NCI-H2029 treated with DMSO at 0.1 percent for 48 hours (cell line): ENCODE measurements at places on chromosomes 13 and 19.
A peak's percentile ranks its signal among the peaks of the same experiment; 100 is the strongest.

DNA sequence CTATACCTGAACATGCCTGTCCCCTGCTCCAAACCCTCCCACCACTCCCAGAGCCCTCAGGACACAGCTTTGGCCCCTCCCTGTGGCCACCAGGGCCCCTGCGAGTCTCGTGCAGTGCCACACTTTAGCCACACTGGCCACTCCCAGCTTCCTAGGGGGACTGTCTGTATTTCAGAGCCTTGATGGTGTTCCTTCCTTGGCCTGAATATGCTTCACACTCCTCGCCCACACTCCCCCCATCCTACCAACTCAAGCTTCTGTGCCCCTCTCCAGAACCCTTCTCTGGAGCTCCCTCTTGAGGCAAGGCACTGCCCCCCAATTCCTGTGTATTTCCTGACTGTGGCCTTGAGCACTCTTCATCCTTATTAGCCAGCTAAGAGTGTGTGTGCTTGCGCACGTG, 80.2 kb downstream of the DPF1 start:
- DNase-seq, result no peak

- no peak for DNase-seq
Measured at GRCh38 chr19:39380521-39381502, 10.1 kb downstream of the PAF1 start.

DNA sequence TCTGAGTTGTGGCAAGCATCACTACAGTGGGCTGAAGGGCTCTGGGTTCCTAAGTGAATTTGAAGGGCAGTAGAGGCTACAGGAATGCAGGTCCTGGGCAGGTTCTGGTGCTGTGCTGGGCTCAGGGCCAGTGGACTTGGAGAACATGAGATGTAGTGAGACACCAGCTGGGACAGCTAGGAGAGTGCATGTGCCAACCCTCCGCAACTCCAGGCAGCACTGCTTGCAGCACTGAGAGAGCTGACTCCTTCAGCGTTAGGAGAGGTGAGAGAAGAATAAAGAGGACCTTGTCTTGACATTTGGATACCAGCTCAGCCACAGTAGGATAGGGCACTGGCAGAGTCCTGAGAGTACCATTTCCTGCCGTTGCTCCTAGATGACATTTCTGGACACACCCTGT, 739.9 kb upstream of the PRR20A start:
- no peak for DNase-seq

DNA sequence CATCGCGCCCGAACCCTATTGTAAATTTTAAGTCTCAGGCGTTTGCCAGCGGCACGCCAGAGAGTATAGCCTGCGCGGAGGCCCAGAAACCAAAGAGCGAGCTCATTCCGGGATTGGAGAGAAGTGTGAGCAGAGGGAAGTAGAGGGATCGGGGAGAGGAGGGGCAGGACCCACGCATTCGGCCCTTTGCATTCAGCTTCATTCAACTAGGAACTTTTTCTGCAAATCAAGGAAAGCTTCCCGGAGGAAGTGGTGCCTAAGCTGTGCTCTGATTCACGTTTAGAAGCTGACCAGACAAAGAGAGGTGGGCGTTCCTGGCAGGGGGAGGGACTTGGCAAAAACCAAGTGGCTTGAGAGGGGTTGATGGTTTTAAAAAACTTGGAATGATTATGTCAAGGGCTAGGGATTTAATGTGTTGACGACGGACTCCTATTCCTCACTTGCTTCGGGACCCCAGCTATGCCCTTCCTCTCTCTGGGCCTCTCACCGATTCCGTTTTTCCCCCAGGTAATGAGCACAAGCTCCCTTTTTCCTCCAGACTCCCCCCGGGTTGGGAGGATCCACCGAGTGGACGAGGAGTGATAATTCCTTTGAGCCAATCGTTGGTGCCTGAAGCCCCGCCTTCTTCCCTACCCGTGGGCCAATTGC, 811 bp upstream of the PRMT1 start:
- peak; percentile 95 for DNase-seq

DNA sequence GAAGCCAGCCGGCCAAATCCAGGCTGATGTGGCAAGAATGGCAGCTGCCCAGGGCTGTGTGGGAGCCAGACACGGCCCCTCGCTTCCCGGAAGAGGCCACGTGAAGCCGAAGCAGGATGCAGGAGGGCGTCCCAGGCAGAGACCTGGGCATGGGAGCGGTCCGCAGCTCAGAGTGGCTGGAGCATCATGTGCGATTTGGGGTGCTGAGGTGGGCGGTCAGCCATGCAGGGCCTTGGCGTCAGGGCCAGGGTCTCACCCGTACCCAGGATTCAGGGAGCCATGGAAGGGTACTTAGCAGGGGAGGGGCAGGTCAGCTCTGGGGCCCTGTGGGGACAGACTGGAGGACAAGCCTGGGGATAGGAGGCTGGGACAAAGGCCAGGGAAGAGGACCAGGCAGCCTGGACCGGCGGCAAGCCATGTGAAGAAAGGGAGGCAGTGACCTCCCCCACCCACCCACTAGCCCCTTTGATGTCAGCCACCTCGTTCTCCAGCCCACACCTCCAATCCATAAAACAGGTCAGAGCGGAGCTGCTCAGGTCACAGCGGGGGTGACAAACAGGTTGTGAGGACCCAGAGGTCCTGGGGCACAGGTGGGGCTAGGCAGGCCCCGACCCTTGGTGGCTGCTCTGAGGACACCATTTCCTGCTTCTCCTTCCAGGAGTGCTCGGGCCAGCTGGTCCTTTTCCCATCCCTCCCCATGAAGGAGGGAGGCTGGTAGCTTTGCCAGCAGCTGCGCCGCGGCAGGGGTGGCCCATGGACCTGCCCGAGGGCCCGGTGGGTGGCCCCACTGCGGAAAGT, 2.3 kb downstream of the KASH5 start:
- no peak for DNase-seq

DNA sequence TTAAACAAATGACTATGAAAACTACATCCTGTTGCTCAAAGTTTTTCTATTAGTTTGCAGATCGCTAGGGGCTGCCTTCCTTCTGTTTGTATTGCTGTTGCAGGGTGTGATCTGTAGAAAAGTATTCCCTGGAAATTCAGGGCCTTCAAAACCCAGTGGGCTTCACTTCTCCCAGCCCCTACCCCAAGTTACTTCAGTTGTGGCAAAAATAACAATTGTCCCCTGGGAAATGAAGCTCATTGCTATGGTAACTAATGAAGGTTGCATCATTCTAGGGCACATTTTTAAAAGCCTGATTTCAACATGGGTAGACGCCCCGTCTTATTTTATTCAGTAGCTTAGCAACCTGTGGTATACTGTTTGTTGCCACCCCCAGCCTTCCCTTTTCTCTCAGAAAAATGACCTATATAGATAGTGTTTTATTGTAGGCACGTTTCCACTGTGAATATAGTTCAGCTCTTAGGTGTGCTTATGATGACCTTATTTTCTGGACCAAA, 60.9 kb downstream of the WDFY2 start:
- no peak for DNase-seq

- DNase-seq, result peak; percentile 10
Measured at GRCh38 chr19:32675720-32676185, at the start of gene RGS9BP. Gene RGS9BP, plus strand, starts transcription at chr19:32675848. Its CDS starts 416 bp downstream, at chr19:32676264.

GRCh38 chr19:40718774-40719391, 2.0 kb downstream of the ITPKC start:
- DNase-seq, result peak; percentile 21

DNA sequence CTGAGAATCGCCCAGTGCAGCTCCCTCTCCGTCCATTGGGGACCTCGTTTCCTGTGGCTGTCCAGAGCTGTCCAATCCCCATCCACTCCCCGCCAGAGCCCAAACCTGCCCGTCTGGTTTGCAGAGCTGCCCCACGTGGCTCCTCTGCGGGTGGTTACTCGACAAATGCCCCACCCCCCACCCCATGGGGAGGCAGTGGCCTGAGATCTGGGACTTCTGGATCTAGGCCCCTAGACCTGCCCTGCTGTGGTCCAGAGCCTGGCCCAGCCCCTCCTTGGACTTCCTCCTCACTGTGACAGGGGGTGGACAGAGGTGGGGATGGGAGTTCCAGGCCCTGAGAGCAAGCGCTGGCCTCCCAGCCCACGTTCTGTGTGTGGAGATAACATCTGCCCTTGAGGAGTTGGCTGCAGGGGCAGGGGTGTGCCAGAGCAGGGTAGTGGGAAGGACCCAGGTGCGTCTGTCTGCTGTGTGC, 29.1 kb downstream of the PAK4 start:
- DNase-seq, result no peak

DNA sequence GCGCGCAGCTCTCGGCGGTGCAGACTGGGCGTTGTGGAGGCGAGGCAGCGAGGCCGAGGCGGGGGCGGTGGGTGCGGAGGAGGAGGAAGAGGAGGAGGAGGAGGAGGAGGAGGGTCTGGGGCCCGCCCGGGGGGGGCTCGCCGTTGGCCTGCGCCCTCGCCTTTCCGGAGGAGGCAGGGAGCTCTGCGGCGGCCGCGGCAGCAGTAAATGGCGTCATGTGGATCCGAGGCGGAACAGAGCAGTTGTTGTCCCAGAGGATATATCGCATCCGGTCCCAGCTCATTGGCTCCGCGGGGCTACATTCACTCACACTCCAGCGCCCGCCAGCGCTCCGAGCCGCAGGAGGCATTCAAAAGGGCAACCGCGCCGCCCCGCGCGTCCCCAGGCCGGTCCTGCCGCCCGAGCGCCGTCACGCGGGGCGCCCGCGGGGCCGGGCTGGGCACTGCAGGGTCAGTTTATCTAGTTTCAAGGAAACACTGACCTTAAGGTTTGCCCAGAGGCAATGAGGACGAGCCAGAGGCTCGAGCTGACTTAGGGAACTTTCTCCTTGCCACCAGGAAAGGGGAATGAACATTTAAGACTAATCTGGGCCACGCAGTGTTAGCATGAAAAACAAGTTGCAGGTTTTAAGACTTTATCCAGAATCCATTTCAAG, at the start of gene SPRY2:
TSS of gene SPRY2 (minus strand) at position 26 of the 655 bp plus-strand sequence. CDS start 3,421 bp downstream, outside the sequence.
- no peak for DNase-seq

DNA sequence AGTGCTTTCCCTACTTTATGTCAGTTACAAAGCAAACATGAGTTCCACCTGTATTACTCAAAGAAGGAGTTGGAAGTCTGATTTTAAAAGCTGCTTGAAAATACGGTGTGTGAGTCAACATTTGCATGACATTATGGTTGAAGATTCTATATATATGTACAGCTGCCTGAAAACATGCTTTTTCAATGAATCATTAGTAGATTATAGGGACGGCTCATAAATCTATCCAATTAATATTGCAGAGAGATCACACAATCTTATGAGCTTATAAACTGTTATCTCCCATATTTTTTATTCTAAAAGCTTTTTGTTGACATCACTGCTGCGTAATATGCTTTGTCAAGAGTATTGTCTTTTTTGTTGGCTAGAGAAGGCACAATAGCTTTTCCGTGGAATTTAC, 873.8 kb downstream of the SLITRK6 start:
- DNase-seq, result no peak

- DNase-seq, result no peak
Measured at GRCh38 chr13:40285634-40286033, 380.8 kb downstream of the FOXO1 start.

DNA sequence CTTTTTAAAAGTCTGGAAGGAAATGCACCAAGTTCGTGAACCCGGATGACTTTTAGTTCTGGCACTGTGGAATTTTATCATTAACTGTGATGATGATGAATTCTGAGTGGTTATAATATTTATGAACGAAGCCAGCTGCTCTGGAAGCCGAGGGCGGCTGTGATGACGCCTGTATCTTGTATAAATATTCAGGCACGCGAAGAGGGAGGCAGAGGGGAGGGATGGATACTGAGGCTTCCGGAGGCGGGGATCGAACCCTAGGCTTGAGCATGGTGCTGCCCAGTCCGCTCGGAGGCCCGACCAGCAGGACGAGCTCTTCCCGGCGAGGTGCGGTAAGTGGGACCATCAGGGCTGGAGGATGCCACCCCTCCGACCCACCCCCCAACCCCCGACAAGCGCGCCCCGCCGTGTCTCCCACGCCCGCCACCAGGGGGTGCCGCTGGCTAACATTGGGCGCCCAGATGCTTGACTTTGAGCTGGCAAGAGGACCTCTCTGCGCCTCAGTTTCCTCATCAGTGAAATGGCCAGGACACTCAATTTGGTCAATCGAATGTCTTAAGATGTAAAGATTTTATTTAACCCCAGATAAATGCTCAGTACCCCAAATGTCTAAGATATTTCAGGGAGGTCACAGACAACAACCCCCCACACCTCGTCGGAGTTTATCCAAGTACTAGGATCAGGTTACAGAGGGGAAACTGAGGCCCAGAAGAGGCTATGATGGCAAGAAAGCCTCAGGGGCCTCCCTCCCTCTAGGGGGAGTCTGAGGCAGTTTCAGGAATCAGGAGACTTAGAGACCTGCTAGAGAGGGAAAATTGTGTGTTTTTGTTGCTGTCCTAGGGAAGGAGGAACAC, 4.5 kb upstream of the RAB3A start:
- DNase-seq, result no peak

DNA sequence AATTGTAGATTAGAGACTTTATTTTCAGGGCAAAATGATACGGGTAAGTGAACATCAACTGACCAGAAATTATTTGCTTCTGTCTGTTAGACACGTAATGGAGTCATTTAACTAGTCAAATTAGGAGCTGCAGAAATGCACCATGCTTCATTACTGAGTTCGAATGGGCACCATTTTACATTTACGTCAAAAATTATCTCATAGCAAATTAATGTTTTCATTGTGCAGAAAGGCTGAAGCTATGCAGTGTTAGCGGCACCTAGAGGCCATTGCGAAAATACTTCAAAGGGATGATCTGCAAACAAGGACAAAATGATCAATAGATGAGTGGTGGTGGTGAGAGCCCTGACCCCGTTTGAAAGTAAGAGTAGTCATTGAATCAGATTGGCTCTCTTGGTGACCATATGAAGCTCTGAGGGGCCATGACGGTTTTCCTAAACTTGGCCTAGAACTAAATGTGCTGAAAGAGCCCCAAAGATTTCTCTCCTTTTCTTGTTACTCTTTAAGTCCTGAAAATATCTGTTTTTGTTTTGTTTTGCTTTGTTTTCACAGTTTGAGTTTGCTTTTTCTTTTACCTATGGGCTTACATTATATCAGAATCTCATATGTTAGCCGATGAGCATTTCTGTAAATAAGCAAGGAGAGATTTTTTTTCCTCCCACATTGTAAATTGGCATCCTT, 277.9 kb downstream of the ZNF536 start:
- peak; percentile 14 for DNase-seq

GRCh38 chr13:40026174-40026585, 370.7 kb downstream of the COG6 start:
- DNase-seq, result no peak

DNA sequence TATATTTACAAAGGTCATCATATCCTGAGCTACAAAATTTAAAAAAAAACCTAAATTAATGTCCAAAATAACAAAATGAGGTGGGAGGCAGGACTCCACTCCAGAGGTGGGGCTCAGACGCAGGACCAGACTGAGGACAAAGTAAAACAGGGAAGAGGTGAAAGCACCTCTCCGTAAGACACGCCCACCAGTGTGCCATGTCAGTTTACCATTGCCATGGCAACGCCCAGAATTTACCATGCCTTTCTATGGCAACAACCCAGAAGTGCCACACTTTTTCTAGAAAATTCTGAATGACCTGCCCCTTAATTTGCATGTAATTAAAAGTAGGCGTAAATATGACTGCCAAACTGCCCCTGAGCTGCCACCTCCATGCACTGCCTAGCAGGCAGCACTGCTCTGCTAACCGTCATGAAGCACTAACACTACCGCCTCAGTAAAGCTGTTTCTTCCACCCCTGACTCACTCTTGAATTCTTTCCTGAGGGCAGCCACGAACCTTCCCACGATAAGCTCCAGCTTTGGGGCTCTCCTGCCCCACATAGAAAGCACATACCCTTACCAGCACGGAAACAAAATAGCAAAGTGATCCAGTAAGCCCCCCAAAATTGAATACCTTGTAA, 22.3 kb upstream of the PDCD5 start:
- no peak for DNase-seq

GRCh38 chr19:12611361-12611699, 610 bp downstream of the ZNF791 start:
- peak; percentile 38 for DNase-seq

GRCh38 chr13:101139081-101139480, 277.2 kb downstream of the NALCN start:
- no peak for DNase-seq
